ENCODE measurements at places on chromosomes 3 and 15.

DNA sequence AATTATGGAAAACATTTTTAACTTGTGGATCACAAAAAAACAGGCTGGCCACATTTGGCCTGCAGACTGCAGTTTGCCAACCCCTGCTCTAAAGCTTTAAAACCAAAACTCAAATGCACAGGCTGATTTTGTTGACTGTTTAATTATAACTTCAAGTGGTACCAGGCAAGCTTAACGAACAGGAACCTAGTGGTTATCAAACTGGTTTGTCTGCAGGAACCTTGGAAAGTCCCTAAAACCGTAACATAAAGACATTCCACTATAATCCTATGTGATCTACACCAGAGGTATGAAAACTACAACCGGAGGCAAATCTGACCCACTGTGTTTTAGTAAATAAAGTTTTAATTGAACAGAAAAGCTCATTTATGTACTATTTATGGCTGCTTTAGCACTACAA is 52.4 kb downstream of the TBL1XR1 start:
- no peak for DNase-seq

GRCh38 chr3:117874904-117875874 is 1159.5 kb downstream of the IGSF11 start:
- DNase-seq = no peak

DNA sequence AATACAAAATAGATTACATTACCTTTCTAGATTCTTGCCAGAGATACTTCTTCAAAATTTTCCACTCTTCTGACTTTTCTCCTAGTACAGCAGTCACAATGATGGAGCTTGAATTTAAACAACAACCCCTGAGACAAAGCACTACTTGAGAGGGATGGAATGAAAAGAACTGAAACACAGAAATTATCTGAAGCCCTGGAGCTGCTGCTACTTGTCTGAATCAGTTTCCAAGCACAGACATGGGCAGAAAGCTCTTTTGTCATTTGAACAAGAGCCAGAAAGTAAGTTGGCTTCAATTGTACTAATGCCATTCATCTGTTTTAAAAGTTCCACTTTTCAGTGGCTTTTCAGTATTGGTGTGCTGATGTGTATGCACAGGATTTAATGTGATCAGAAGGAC is 718.5 kb upstream of the ARPP21 start:
- no peak for DNase-seq

GRCh38 chr3:126472277-126473006 is 3.2 kb downstream of the ZXDC start:
- DNase-seq = peak; percentile 37

- no peak for DNase-seq
Measured at GRCh38 chr3:11390411-11391131, 118.4 kb downstream of the ATG7 start.

GRCh38 chr15:85543741-85544155 is 163.3 kb downstream of the AKAP13 start:
- DNase-seq = no peak

- DNase-seq = no peak
Measured at GRCh38 chr15:92409006-92409405, 15.3 kb downstream of the ST8SIA2 start.

DNA sequence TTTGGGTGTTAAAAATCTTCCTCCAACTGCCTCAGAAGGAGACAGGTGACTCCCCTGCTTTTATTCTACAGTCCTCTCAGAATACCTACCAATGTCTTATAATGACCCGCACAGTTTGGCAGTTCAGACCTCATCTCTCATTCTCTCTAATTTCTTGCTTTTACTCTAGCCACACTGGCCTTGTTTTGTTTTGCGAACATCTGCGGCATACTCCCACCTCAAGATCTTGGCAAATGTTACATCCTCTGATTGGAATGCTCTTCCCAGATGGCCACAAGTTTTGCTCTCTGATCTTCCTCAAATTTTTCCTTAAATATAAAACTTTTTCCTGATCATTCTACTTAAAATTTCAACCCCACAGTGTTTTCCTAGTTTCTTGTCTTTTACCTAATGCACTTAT is 94.1 kb downstream of the PLSCR2 start:
- DNase-seq = no peak

DNA sequence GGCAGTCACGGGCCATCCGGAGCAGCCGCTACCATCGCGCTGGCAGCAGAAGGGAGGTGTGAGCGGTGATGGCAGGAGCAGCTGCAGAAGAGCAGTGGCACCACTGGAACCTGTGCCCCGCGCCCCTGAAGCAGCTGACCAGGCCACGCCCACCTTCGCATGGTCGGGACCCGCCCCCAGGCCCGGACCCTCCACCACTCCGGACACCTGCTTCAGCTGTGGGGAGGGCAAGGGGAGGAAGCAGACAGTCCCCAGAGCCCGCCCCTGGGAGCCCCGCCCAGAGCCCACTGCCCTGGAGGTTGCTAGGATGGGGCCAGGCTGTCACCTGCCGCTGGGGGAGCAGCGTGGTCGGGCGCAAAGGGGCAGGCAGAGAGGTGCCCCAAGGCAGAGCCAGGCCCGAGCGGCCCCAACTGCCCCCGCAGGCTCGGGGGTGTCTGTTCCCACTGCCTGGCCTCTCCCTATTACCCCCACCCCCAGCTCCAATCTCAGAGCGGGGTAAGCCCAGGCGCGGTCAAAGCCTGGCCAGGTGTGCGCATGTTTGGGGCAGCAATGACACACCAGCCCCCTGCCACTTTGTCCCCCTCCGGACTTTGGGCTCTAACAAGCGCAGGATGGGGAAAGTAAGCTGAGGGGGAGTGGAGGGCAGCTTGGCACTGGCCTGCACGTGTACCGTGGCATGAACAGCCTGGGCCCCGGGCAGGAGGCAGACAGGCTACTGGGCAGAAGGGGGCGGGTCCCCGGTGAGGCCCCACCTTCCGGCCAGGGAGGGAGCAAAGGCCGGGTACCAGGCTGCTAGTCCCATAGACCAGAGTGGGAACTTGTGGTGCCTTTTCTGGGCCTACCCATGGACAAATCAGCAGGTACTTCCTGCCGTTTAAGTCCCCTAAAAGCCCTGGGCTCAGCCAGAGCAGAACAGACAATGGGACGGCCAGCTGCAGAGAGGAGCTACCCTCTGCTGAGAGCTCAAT is 8.7 kb downstream of the SPCS1 start:
- DNase-seq = no peak

DNA sequence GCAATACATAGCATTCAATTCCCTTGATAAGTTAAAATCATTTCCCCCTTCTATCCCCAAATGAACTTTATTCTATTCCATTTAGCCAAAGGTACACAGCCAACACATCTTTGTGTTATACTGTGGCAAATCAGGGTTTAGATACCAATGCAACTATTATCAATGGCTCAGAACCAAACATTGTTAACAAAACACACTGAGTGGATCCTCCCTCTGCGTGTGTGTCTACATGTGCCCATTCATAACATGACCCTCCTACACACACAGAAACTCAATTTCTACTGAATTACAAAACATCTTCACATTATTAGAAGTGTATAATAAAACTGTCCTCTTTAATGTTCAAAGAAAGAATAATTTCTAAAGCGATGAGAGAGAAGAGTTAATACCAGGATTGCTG is 1.3 kb downstream of the TTBK2 start:
- no peak for DNase-seq

GRCh38 chr3:158802409-158803268 is 785 bp downstream of the MFSD1 start:
- no peak for DNase-seq

DNA sequence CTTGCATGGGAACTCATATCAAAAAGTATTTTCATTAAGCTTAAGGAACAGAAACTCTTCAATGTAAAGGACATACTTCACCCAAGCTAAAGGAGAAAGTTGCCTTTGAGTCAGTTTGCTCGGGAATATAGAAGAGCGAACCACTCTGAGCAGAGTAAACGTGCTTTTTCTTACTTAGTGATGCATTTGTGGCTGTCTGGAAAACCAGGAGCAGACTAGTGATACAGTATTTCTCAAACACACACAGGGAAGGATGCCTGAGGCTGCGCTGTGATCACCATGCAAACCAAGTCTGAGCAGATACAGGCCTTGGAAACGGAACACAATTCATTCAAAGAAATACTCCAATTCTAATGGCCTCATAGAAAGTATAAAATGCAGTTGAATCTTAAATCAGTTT is 121.0 kb upstream of the CDIN1 start:
- no peak for DNase-seq

DNA sequence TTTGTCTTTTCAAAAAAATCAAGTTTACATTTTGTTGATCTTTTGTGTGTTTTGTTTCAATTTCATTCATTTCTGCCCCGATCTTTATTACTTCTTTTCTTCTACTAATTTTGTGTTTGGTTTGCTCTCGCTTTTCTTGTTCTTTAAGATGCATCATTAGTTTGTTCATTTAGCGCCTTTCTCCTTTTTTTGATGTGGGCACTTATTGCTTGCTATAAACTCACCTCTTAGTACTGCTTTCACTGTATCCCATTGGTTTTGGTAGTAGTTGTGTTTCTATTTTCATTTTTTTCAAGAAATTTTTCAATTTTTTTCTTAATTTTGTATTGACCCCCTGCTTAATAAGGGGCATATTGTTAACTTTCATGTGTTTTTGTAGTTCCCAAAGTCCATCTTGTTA is 34.4 kb downstream of the PRKCI start:
- DNase-seq = no peak

- no peak for DNase-seq
Measured at GRCh38 chr3:39721076-39721475, 88.3 kb upstream of the MYRIP start.

DNA sequence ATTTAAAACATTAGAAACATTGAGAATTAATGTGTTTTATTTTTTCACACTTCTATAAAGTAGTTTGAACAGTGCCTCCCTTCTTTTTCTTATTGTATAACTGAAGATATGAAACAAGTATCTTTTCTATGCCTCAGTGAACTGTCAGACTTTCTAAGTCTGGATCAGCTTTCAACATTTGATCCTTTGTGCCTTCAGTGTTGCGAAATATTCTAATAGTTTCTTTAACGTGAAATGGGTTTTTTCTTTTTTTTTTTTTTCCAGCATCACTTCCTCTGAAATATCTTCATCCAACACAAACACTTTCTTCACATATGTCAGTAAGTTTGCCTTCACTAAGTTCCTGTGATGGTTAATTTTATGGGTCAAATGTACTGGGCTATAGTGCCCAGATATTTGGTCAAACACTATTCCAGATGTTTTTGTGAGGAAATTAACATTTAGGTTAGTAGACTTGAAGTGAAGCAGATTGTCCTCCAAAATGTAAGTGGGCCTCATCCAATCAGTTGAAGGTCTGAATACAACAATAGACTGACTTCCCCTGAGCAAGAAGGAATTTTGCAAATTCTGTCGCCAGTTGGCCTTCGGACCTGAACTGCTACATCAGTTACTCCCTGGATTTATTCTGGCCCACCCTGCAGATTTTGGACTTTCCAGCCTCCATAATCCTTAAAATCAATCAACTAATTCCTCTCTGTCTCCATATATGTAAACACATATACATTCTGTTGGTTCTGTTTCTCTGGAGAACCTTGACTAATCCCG is 6.4 kb upstream of the CPOX start:
- no peak for DNase-seq

DNA sequence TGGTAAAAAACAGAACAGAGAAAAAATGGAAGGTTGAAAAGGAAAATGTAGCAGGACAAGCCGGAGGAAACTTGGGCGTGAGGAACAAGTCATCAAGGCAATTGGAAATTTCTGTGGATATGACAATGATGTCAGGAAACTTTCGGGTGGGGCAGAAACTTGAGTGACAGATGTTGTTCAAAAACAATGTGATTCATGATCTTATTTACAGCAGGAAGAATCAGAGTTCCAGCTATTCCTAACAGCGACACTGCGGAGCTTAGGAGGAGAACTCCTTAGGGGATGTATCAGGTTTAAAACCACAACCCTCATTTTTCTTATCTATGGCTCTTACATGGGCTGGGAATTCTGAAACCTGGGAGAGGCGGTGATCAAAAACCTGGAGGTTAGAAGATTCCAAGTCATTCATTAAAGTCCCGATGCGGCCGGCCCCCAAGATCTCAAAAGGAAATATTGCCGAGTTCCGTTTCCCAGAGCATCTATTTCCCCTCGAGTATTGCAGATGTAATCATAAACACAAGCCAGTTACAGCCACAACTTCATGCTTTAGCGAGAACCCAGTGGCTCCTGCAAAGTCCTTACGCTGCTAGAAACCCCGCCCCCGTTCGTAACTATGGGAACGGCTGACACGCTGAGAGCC is 659 bp upstream of the ARRDC4 start:
- no peak for DNase-seq

GRCh38 chr3:187167777-187168176 is 28.5 kb upstream of the RPL39L start:
- no peak for DNase-seq

- DNase-seq = no peak
Measured at GRCh38 chr15:25676070-25676469, 187.1 kb downstream of the ATP10A start.

DNA sequence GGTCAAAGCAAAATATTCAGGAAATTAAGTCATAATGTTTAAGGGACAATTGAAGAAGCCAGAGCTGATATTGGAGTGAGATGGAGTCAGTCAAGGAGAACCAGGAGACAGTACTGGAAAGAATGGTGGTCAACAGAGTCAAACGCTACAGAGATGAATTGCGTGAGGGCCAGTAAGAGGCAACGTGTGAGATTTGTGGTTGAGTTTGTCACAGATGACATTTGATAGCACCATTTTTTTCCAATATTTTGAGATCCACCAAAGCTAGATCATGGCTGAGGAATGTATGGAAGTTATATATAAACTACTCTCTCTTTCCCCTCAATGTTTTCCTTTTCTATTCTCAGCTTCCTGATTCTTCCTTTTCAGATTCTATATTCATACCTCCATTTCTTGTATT is 375.1 kb upstream of the ROBO2 start:
- no peak for DNase-seq
